ENCODE measurements at places on chromosomes 7 and 10.

DNA sequence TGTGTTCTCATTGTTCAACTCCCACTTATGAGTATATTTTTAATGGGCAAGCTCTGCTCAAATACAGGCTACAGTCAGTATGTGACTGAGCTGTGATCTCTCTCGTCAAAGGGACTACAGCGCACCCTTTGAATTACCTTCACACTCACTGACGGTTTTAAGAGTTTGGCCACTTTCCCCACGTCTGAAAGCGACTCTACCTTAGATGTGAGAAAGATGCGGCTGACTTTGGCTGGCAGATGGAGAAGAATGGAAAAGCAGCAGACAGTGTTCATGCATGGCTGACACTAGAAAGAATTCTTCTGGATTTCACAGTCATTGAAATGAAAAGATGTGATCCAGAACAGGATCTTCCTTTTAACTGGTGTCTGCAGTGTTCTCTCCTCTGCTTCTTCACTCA lies 2.0 kb upstream of the ATRNL1 start:
- no peak for ATAC-seq

- no peak for ATAC-seq
These were observed 633.4 kb downstream of the PARD3 start for GRCh38 chr10:34181553-34182300.

- ATAC-seq, result no peak
These were observed 94.9 kb downstream of the NPSR1 start for GRCh38 chr7:34752929-34753328.

DNA sequence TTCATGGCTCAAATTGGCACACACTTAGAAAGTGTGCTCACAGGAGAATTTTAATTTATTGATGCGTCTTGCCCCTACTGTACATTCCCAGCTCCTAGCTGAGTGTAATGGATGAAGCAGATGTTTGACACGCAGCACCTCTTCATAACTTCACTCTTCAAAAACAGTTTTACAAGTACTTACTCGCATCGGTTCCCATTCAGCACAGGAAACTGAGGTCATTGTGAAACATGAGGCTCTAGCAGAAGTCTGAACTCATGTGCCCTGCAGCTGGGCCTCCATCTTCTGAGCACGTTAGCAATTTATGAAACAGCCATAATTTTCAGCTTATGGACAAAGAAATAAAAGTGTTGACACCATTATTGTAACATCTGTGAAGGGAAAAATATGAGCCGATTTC lies 558.9 kb upstream of the MGMT start:
- ATAC-seq, result no peak

- ATAC-seq, result no peak
These were observed 57.2 kb upstream of the BET1 start for GRCh38 chr7:94061326-94061725.

DNA sequence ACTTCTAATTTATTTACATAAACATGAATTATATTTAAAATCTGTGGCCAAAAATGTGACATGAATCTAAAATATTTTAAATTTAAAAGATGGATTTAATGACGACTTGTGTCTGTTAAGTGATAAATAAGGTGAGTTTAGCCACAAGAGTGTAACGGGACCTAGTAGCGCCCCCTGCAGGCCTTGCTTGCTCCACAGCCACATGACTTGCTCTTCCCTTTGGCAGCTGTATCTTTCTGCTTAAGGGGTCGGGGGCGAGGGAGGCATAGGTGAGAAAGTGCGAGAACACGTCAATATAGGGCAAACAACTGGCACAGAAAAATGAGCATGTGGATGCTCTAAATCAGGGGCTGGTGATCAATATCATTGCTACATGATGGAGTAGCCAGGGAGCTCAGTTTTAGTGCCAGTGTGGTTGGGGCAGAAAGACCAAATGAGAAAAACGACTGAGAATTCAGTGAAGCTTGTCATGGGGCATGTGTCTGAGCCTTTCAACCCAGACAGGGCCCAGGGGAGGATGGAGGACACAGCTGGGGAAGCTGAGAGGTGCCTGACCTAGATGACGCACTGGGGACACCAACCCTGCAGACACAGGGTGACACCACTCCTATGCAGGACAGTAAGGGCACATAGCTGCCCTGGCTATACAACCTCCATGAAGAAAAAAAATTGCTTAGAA lies 49.8 kb downstream of the PAXIP1 start:
- no peak for ATAC-seq

Measured in activated CD4-positive, CD25-positive, alpha-beta regulatory T cell treated with anti-CD3 and anti-CD28 coated beads, Interleukin-2, amount 50 U/mL, for 24 hours (primary cell).